ENCODE measurements at places on chromosomes 4 and X.

GRCh38 chrX:11103006-11103405 is 8.1 kb upstream of the HCCS start:
- no peak for DNase-seq

DNA sequence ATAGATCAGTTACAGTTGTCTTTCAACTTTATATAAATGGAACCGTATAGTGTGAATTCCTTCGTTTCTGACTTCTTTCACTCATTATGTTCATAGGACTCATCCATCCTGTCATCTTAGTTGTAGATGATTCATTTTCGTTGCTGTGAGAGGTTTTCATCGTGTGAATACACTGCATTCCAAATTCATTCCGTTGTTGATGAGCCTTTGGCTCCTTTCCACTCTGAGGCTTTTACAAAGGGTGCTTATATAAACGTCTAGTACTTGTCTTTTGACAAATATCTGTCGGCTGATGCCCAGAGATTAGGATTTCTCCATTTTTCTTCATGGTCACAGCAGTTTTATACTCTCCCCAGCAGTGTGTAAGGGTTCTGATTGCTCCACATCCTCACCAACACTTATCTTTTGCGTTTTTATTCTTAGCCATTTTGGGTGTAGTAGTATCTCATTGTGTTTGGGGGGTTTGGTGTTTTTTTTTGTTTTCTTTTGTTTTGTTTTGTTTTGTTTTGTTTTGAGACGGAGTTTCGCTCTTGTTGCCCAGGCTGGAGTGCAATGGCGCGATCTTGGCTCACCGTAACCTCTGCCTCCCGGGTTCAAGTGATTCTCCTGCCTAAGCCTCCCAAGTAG is 48.6 kb downstream of the LRP2BP start:
- no peak for DNase-seq

- DNase-seq = no peak
Observed at GRCh38 chr4:164614999-164615398, 138.9 kb upstream of the SMIM31 start.

- DNase-seq = no peak
Observed at GRCh38 chr4:76166480-76166879, 18.3 kb upstream of the NUP54 start.

- no peak for DNase-seq
Observed at GRCh38 chrX:65488495-65488894, 46.1 kb downstream of the LAS1L start.

- no peak for DNase-seq
Observed at GRCh38 chr4:139457318-139457717, 3.4 kb downstream of the RAB33B start.

DNA sequence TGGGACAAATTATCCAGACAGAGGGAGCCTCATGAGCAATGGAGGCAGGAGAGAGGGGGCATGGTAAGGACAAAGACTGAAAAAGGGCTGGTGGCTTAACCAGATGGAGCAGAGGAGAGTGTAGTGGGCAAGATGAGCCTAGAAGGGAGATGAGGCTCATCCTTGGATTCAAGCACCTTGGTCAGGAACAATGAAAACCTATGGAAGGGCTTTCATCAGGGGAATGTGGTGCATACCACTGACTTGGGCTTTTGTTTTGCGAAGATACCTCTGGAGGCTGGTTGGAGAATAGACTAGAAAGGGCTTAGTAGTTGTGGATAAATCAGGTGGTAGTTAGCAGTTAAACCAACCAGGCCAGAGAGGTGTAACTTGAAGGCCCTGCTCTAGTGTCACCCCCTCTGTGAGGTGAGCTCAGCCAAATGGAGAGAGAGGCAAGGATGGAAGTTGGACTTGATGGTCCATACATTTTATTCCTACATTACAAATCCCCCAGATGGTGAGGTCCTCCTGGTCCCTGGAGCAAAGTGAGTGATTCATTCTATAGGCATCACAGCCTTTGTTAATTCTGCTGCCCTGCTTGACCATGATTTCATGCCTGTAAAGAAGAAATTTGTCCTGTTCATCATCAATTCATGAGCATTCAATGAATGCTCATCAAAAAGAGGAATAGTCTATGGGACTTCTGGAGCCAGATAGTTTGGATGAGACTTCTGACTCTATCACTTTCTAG is 264.8 kb upstream of the IGFBP7 start:
- no peak for DNase-seq

DNA sequence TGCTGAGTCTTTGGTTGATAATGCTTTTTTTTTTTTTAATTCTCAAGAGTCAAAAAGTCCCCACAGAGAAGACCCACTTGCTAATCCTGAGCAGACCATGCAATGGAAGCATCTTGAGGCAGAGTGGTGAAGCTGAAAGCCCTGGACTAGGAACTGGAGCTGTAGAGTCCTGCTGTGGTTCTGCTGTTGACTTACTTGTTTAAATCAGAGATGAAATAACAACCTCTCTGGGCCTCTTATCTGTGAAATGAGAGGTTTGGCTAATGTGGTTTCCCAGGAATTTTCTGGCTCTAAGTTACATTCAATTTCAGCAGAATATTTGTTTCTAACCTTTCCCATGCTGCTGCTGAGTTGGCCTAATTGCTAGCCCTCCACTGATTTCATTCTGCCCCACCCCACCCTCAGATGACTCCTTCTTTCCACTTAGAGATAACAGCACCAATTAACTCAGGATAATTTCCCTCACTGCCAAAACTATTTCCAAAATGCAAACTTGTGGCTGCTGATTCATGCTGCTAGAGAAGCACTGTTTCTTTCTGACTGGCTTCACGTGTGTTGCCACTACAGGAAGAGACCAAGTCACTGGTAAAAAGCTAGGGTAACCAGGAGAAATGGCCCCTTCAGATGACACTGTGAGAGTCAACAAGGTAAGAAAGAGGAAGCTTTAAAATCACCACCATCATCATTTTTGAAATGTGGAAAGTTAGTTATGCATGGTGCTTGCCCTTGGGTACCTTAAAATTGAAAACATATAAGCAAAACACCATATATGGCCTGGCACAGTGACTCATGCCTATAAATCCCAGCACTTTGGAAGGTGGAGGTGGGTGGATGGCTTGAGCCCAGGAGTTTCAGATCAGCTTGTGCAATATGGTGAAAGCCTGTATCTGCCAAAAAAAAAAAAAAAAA is 326.4 kb downstream of the DCHS2 start:
- DNase-seq = no peak

DNA sequence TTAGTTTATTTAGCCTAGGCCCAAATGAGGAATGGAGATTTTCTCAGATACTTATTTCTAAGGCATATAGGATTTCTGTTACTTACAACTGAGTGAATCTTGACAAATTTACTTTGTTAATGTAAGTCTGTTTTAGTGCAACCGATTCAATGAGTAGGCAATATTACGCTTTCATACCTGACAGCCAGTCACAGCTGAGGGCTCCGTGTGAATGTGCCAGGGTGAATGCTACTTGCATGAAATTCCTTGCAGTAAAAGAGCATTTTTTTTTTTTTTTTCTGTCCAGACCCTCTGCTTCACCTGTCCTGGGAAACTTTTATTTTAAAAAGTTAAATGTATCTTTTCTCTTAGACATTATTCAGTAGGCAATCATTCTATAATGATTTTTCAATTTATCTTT is 1100.0 kb downstream of the FAT4 start:
- DNase-seq = no peak

DNA sequence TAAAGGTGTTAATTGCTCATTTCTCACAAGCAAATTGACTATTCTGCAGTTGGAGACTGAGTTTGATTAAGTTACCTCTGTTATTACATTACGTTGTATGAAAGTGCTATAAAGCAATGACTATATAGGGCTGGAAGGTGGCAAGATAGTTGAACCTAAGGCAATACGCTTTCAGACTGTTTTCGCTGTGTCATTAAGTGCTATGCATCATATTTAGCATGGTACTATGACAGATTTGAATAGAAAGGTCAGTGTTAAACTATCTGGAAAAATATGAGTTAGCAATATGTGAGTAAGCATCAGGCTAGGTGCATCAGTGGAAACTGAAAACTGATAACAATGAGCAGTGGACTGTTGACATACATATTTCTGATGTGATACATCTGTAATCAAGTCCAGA is 206.0 kb upstream of the ARHGAP24 start:
- no peak for DNase-seq

- DNase-seq = no peak
Observed at GRCh38 chr4:61489927-61490326, 289.8 kb downstream of the ADGRL3 start.

- no peak for DNase-seq
Observed at GRCh38 chr4:7186031-7186430, 6.3 kb upstream of the SORCS2 start.

- no peak for DNase-seq
Observed at GRCh38 chr4:159562366-159562765, 459.5 kb downstream of the RAPGEF2 start.

DNA sequence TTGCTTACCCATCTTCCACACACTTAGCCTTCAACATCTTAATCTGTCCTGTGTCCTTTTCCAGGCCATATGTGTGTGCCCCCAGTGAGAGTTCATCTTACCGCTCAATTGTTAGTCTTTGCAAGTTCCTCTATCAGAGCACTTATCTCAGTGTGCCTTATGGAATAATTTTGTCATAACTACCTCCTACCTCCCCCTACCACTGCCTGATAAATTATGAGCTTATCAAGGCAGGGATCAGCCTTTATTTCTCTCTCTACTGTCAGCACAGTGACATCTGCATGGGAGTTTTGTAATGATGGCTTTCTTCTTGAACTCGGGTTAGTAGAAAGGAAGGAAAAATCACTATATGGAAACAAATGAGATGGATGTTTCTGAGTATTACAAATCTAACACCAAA is 53.2 kb downstream of the MTM1 start:
- DNase-seq = no peak
